H1 (cell line): ENCODE measurements at places on chromosomes 11 and 22.

DNA sequence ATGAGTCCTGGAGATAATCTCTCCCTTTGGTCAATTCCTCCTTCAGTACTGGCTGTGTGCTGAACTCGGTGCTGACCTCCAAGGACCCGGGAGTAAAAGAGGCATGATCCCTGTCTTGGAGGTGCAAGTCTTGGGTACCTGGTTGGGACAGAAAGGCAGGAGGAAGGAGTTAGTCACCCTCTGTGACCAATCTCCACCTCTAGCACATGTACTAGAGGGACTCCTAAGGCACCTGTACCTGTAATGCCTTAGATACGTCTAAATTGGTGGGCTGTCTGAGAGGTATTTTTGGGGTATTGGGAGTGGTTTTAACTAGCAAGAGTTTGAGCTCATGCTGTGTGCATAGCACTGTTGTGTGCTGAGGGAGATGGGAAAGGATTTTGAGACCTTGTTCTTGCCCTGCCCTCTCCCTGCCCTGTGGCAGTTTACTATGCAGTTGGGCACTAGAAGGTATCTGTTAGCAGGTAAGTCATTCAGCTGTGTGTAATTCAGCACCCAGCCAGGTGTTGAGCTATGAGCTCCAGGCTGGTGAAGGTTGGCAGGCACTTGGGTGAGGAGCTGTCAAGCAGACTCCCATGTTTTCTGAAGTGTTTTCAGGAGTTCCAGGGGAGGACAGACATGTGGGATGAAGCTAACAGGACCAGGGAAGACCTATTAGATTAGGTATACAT is 2.5 kb downstream of the PANX1 start:
- no peaks in the 10 kb centered on the region for H3K36me3 ChIP-seq
- no peak for DNase-seq
- H3K4me3 ChIP-seq: peak overlapping the region; percentile 77

- H3K27me3 ChIP-seq: peaks cover 1% of the 10 kb centered on the region
- no peaks in the 10 kb centered on the region for H3K36me3 ChIP-seq
- H3K27ac ChIP-seq: no peak overlapping the region
- no peak for DNase-seq
- H3K4me1 ChIP-seq: peaks cover 3% of the 10 kb centered on the region
- H3K4me3 ChIP-seq: no peak overlapping the region
Observed at GRCh38 chr11:17443926-17444690, 32.5 kb downstream of the ABCC8 start.

GRCh38 chr22:39534591-39535356 is 2.2 kb upstream of the RPS19BP1 start:
- no peak overlapping the region for H3K4me3 ChIP-seq
- DNase-seq: no peak
- no peaks in the 10 kb centered on the region for H3K27me3 ChIP-seq
- H3K4me1 ChIP-seq: peaks cover 43% of the 10 kb centered on the region
- no peak overlapping the region for H3K27ac ChIP-seq
- peaks cover 3% of the 10 kb centered on the region; the same call in 1 of the 2 replicates for H3K36me3 ChIP-seq

- no peaks in the 10 kb centered on the region for H3K36me3 ChIP-seq
- H3K4me1 ChIP-seq: peaks cover 7% of the 10 kb centered on the region
- H3K27ac ChIP-seq: no peak overlapping the region
- no peak for DNase-seq
- H3K27me3 ChIP-seq: no peaks in the 10 kb centered on the region
Observed at GRCh38 chr11:3859373-3859881, 4.0 kb downstream of the STIM1 start.

DNA sequence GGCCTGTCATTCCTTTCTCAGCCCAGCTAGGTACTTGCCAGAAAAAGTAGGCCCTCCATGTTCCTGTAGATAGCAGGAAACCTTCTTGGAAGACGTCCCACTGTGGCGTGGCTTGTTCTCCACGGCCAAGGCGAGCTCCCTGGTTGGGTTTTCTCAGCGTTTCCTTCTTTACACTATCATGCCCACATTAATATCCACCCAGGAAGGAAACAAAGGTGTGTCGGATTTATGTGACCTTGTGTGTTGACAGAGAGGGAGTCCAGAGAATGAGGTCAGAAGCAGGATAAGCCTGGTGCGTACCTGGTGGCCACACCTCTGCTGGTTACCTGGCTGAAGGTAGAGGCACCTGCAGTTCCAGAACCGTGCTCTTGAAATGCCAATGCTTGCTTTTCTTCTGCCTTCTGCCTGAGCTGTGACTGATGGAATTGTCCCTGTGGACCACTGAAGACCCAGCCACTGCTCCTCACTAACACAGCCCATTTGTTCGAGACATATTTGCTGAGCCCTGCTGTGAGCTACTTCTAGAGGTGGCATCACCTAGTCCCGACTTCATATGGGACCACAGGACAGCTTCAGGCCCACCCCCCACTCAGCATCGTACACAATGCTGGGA is 7.9 kb downstream of the ASPHD2 start:
- H3K36me3 ChIP-seq: no peaks in the 10 kb centered on the region; the same call in 1 of the 2 replicates
- no peaks in the 10 kb centered on the region for H3K4me1 ChIP-seq
- no peak overlapping the region for H3K27ac ChIP-seq
- H3K4me3 ChIP-seq: no peak overlapping the region

DNA sequence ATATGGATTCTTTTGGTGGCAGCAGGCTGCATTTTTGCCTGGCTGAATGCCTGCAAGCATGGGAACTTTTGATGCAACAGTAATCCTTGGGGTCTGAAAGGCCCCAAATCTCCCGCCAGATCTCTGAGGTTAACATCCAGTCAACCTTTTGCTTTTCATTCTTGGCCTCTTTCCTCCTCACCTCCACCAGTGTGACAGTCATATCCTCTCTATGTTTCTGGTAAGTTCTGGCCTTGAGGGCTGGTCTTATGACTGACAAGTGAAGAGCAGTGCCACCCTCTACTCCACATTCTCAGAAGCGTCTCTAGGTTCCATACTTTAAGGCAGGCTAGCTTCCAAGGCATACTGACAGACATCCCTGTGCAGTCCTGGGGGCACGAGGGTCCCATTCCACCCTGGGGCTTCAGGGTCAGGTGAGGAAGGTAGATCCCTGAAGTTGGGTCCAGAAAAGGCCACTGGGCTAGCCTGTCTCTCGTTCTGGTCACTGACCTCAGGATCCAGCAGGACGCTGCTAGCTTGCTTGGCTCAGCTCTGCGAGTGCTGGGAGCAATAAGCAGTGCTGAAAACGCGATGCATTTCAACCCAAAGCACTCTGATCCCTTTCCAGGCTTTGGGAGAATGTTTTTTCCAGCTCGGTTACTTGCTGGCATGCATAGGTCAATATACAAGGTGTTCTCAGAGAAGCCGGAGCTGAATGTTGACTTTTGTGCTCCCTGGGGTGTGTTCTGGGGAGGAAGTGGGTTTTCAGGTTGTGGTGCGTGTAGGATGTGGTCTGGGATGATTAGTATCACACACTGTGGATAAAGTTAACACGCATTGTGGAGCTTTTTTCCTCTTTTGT is 75.2 kb downstream of the PTPRJ start:
- H3K4me3 ChIP-seq: no peak overlapping the region
- H3K27ac ChIP-seq: peak overlapping the region; percentile 28; the same call in 1 of the 2 replicates
- no peaks in the 10 kb centered on the region for H3K36me3 ChIP-seq
- H3K4me1 ChIP-seq: peaks cover 26% of the 10 kb centered on the region
- no peaks in the 10 kb centered on the region for H3K27me3 ChIP-seq

DNA sequence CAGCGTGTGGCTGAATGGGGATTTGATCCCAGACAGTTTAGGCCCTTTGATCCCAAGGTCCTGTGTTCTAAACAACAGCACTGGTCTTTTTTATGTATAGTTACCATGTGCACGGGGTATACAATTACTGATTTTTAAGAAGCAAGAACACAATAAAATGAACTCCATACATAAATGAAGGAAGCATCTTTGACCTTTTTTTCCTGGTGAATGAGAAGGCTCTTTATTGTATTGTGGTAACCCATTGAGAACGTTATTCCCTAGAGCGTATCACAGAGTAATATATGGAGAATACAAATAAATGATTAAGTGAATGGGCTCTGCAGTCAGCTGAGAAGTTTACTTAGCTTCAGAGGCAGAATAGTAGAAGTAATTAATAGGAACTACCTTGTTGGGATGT is 563.6 kb downstream of the NTM start:
- H3K27ac ChIP-seq: no peak overlapping the region
- no peaks in the 10 kb centered on the region for H3K27me3 ChIP-seq
- no peaks in the 10 kb centered on the region for H3K36me3 ChIP-seq
- no peak for DNase-seq
- no peak overlapping the region for H3K4me3 ChIP-seq

DNA sequence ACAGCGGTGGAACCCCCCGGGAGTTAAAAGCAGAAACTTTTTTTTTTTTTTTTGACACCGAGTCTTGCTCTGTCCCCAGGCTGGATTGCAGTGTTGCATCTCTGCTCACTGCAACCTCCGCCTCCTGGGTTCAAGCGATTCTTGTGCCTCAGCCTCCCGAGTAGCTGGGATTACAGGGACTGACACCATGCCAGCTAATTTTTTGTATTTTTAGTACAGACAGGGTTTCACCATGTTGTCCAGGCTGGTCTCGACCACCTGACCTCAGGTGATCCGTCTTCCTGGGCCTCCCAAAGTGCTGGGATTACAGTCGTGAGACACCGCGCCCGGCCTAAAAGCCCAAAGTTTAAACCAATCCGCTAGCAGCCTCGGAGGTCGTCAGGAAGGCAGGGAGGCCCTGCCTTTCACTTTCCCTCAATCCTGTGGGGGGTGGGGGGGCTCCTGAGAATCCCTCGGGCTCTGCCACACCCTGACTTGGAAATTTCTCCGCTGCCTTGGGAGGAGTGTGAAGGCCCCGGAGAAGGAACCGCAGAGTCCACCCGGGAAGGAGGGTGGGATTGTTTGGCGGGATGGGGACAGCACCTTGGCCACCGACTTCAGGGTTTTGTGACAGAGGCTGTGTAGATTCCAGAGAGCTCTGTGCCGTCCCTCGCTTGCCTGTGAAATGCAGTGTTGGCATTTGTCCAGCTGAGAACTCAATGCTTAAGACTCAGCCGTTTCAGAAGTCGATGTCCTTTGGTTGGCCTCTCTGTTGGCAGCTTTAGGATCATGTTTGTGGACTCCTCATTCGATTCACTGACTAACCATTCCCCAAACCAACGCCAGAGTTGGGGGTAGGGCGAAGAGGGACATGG is 1.0 kb downstream of the ARHGAP8 start:
- DNase-seq: no peak
- no peaks in the 10 kb centered on the region for H3K36me3 ChIP-seq
- H3K27me3 ChIP-seq: no peaks in the 10 kb centered on the region
- peak overlapping the region; percentile 93 for H3K4me3 ChIP-seq
- no peak overlapping the region for H3K27ac ChIP-seq
- peaks cover 14% of the 10 kb centered on the region for H3K4me1 ChIP-seq

GRCh38 chr11:116823031-116823843 is at the start of gene APOA4:
Gene APOA4, minus strand, starts transcription at chr11:116823304. Its CDS starts 113 bp downstream, at chr11:116823191.
- no peaks in the 10 kb centered on the region for H3K36me3 ChIP-seq
- H3K4me3 ChIP-seq: no peak within 1 kb of the TSS
- no peaks in the 10 kb centered on the region for H3K4me1 ChIP-seq
- H3K27ac ChIP-seq: no peak within 1 kb of the TSS
- H3K27me3 ChIP-seq: no peaks in the 10 kb centered on the region

GRCh38 chr11:116275635-116276034 is 497.2 kb downstream of the BUD13 start:
- H3K4me1 ChIP-seq: no peaks in the 10 kb centered on the region
- no peaks in the 10 kb centered on the region for H3K27me3 ChIP-seq
- no peak overlapping the region for H3K27ac ChIP-seq
- no peaks in the 10 kb centered on the region for H3K36me3 ChIP-seq
- DNase-seq: no peak

DNA sequence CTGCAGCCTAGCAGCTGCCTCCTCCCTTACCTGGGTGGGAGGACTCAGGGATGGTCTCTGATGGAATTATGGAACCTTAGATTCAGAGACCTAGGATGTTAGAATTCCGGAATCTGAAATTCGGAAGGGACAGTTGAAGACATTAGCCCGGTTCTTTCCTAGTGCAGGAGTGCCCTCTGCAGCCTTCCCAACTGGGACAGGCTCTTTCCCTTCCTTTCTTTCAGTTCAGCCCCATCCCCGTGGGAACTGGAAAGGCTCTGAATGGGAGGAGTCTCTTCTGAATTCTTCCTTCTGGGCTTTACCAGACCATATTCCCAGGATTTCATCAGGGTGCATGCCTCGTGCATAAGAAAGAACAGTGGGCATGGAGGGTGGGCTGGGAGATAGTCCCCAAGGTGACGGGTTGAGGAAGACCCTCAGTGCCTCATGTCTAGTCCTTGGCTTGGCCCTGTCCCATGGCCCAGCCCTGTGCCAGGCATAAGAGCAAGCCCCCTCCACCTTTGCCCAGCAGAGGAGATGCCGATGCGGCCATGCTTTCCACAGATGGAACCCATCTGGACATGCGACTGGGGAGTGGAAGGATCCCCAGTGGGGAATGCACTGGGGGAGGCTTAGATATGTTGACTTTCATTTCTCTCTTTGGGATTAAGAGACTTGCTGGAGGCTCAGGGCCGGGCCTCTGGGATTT is 14.4 kb downstream of the DNAJB13 start:
- H3K36me3 ChIP-seq: no peaks in the 10 kb centered on the region
- no peak overlapping the region for H3K27ac ChIP-seq
- H3K4me3 ChIP-seq: no peak overlapping the region
- no peaks in the 10 kb centered on the region for H3K27me3 ChIP-seq
- H3K4me1 ChIP-seq: no peaks in the 10 kb centered on the region

DNA sequence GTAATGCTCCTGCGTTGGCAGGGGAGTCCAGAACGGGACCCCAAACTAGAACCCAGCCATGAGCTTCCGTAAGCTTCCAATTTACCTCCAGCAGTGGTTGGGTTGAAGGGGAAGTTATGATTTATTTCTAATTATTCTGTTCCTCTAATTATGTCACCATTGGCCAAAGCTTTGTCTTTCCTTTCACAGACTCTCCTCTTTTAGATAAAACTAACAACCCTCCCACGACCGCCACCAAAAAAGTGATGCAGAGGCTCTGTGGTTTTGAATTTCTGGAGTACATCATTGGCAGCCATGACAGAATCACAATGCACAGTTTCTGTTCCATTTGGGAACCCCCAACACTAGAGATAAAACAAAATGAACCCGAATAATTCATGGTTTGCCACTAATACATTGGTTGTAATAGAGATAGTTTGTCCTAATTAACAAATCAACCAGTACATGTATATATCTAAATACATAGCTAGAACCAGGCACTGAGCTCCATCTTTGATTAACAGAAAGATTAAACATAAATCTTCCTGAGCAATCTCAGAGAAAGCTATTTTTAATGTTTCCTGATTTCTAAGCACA is 64.3 kb downstream of the ETS1 start:
- H3K27me3 ChIP-seq: peaks cover 23% of the 10 kb centered on the region
- no peaks in the 10 kb centered on the region for H3K36me3 ChIP-seq
- no peak for DNase-seq
- H3K4me3 ChIP-seq: peak overlapping the region; percentile 47

DNA sequence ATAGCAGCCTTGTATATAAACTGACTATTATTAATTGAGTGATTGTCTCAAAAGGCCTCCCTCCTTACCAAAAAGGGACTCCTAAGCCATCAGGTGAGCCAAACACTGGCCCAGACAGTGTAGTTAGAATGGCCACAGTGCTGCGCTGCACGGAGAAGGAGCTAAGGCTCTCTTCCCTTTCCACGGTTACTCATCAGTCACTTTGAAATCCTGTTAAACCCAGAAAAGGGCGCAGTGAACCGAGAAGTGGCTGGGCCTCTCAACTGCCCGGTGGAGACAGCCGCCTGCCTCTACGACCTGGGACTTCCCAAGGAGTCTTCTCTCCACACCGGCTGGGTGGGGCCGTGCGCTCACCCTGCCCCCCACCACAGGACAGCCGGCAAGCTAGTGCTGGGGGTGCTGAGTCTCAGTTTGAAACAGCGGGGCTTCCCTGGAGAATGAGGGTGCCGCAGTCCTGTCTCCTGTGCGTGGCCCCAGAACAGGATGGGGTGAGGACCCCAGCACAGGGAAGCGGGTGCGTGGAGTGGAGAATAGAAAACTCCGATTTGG is 1.3 kb downstream of the MYH9 start:
- no peak for DNase-seq
- H3K27ac ChIP-seq: peak overlapping the region; percentile 66; the same call in 1 of the 2 replicates
- H3K36me3 ChIP-seq: no peaks in the 10 kb centered on the region
